ENCODE measurements at places on chromosomes 4 and X.

DNA sequence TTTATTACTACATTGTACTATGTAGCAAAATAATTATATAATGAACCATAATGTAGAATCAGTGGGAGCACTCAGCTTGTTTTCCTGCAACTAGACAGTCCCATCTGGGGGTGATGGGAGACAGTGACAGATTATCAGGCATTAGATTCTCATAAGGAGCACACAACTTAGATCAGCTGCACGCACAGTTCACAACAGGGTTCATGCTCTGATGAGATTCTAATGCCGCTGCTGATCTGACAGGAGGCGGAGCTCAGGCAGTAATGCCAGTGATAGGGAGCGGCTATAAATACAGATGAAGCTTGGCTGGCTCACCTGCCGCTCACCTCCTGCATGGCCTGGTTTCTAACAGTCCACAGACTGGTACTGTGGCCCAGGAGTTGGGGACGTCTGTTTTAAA lies 199.2 kb downstream of the MAB21L2 start:
- no peak for DNase-seq

GRCh38 chr4:176383273-176384077 lies 63.7 kb downstream of the SPCS3 start:
- no peak for DNase-seq

DNA sequence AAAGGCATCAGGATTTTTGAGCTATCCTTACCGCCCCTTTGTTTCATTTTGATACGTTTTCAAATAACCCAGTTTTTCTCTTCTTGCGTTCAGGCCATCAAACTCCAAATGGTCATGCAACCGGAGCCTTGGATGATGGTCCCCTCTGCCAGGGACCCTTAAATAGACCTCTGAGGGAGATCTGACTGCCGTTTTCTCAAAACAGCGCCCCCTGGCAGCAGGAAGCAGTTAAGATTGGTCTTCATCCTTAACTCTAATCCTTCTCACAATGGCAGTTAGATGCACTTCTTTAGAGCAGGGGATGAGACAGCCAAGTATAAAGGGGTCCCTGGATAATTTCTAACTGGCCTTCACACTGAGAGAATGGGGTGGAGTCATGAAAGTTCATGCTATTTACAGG lies 525.0 kb upstream of the SPANXN1 start:
- DNase-seq, result no peak

- DNase-seq, result no peak
Measured at GRCh38 chr4:48290146-48290772, 20.6 kb upstream of the TEC start.

DNA sequence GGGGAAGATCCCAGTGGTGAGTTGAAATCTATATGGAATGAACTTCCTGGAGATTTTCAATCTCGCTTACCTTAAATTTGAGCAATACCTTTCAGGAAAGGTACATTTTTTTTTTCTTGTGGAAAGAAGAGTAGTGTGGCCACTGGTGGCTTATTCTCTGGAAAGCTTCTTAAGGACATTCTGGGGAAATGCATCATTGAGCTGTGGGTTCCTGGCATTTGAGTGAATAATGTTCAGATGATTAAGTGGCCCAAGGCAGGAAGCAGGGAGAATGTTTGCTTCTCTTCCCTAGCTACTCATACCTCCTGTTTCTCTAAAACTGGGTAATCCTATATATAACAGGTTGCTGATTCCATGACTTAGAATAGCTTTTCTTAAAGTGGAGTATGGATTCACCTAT lies 31.8 kb downstream of the STAG2 start:
- DNase-seq, result no peak

GRCh38 chr4:151905197-151905596 lies 144.4 kb upstream of the GATB start:
- no peak for DNase-seq

- DNase-seq, result no peak
Measured at GRCh38 chrX:146435472-146435871, 374.1 kb upstream of the CXorf51B start.

DNA sequence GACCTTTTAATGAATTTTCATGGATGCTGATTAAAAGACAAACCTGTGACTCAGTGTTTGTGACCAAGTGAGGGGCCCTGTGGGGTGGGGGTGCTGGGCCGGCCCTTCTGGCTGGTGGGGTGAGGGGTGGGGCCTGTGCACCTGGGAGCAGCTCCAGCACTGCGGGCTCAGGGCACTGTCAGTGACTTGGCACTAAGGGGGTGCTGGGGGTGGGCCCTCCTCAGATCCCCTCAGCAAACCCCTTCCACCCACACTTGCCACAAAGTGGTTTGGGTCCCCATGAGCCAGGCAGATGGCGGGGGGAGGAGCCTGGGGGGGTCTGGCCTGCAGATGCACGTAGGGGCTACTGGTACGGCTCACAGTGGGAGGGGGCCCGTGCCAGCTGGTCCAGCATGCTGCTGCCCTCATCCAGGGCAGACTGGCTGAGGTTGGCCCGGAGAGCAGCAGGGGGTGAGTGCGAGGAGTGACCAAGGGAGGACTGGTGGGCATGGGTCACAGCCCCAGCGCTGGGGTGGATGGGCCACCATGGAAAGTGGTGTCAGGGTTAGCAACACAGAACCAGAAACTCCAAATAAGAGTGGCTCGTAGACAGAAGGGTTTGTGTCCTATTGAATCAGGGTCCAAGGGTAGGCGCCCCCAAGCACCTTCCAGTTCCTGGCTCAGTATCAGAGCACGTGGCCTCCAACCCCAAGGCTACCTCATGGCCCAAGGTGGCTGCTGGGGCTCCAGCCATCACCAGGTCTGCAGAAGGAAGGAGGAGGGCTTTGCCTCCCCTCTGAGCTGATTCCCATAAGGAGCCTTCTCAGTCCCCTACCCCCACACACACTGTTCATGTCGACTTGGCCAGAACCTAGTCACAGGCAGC lies 10.1 kb downstream of the NKX1-1 start:
- no peak for DNase-seq

DNA sequence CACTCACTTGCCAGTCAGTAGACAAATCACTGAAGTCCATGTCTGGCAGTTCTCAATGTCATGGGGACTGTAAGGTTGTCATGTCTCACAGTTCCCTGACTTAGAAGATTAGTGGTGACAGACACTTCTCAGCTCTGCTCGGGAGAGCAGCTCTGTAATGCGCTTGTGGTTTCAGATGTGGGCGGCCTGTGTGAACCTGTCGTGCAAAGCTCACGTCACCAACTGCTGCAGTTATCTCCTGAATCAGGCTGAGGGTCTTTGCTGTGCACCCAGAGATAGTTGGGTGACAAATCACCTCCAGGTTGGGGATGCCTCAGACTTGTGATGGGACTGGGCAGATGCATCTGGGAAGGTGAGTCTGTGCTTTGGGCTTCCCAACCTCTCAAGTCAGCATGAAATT lies at the start of gene IL9R:
Gene IL9R, plus strand, starts transcription at position 261 of the 400 bp plus-strand sequence. Its CDS starts 64 bp downstream, at position 325.
- DNase-seq, result no peak

GRCh38 chr4:88008122-88008742 lies 797 bp downstream of the PKD2 start:
- no peak for DNase-seq

GRCh38 chr4:4385729-4386295 lies 1.1 kb upstream of the NSG1 start:
- DNase-seq, result no peak

All from NCI-H1436 treated with DMSO at 0.1 percent for 48 hours (cell line).